CD4-positive, alpha-beta T cell treated with Interleukin-15 for 4 hours (primary cell): ENCODE measurements at places on chromosomes 7 and 10.

GRCh38 chr7:51160990-51161615 lies 155.5 kb downstream of the COBL start:
- DNase-seq, result peak; percentile 46

- no peak for DNase-seq
These were observed 8.5 kb upstream of the PAX2 start for GRCh38 chr10:100736809-100737354.

- no peak for DNase-seq
These were observed 27.1 kb upstream of the AKAP9 start for GRCh38 chr7:91913612-91914011.

GRCh38 chr7:140033036-140033435 lies 29.7 kb downstream of the PARP12 start:
- DNase-seq, result no peak

DNA sequence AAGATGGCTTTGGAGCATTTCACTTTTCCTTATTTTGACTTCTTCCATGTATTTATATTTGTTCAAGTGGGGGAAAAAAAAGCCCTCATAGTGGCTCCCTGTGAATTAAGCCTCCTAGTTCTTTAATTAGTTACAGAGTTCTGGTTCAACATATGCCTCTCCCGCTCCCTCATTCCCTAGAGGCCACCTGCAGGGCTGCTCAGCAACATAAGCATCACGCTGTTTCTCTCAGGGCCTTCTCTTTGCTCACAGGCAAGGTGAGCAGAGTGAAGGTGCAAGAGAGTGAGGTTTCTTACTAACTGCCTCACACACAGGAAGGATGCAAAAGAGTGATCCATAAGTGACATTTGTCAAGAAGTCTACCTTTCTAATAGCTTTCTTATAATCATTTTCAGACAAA lies 196.7 kb downstream of the SEMA3E start:
- no peak for DNase-seq

DNA sequence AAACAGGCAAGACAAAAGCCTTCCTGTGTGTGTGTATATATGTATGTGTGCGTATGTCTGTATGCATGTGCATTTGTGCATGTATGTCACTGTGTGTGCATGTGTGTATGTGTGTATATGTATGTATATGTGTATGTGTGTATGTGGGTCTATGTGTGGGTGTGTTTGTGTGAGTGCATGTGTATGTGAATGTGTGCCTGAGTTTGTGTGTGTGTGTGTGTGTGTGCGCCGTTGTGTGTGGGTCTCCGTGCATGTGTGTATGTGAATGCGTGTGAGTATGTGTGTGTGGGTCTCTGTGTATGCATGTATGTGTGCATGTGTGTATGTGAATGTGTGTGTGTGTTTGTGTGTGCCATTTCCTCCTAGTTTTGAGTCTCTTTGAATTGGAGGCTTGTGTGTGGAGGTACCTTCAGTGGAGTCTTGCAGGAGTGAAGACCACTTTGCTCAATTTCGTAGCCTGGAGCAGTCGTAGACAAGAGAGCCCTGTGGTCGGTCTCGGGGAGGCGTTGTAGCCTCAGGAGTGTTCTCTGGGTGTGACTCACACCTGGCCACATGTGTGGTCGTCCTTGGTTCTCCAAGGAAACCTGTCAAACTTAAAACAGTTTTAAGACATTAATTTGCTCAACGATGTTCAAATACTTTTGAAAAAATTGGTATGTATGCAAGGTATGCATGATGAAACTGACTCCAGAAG lies 28.1 kb downstream of the INPP5A start:
- DNase-seq, result no peak

- no peak for DNase-seq
These were observed 118.4 kb downstream of the PLPP4 start for GRCh38 chr10:120575411-120575810.
